Globus pallidus (tissue), 1 donor: ENCODE measurements at places on chromosomes 7 and 10.
A peak's percentile ranks its signal among the peaks of the same experiment; 100 is the strongest.

- no peak for DNase-seq
Observed at GRCh38 chr10:61901829-61902444, 438 bp downstream of the ARID5B start.

- DNase-seq = peak; percentile 99
Observed at GRCh38 chr7:65373608-65374351, at the start of gene ZNF92. TSS of gene ZNF92 (plus strand) at chr7:65373855. CDS start at chr7:65373998, 143 bp downstream.

DNA sequence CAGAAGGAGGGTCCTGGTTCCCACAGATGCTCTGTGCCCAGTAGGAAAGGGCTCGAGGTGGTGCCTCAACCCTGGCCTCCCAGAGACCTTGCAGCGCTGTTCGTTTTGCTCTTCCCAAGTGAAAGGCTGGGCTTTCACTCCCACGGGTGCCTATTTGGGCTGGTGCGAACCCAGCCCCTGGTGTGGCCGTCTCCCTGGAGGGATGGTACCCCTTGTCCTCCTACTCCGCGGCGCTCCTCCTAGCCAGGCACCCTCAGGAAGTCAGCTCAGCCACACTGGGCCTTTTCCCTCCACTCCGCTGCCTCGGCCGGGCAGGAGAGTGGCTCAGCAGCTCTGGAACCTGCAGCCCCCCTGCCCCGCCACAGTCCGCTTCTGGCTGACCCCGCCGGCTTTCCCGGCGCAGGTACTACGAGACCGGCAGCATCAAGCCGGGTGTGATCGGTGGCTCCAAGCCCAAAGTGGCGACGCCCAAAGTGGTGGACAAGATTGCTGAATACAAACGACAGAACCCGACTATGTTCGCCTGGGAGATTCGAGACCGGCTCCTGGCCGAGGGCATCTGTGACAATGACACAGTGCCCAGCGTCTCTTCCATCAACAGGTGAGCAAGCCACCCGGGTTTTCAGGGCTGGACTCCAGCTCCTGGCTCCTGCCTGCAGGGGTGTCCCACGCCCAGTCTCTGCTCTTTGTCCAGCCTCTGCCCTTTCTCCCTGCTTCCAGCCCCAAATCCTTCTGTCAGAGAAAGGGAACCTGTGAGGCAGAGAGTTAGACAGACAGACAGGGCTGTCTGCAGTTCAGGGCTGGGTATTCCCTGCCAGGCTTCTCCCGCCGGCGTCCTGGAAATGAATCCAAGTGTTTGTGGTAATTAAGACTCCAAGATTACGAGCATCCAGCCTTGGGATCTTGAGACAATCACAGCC lies 5.2 kb downstream of the PAX2 start:
- DNase-seq = no peak

- no peak for DNase-seq
Observed at GRCh38 chr7:79221211-79221610, 232.3 kb downstream of the MAGI2 start.

DNA sequence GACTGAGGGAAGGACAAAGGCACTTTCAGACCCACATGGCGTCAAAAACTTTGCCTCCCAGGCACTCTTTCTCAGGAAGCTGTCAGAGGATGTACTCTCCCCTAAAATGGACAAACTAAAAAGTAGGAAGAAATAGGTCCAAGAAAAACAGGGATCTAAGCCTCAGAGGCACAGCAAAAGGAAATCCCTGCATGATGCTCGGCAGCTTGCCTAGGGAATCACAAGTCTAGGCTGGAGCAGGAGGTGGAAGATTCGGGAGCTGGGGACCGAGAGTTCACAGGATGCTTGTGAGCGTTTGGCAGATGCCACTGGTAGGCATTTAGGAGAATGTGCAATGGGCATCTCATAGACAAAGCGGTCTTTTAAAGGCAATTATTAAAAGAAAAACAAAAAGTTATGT lies 60.8 kb downstream of the ATXN7L1 start:
- DNase-seq = no peak

- no peak for DNase-seq
Observed at GRCh38 chr10:54096892-54097291, 704.1 kb downstream of the PCDH15 start.

- DNase-seq = no peak
Observed at GRCh38 chr7:88485821-88486220, 179.1 kb upstream of the STEAP4 start.

DNA sequence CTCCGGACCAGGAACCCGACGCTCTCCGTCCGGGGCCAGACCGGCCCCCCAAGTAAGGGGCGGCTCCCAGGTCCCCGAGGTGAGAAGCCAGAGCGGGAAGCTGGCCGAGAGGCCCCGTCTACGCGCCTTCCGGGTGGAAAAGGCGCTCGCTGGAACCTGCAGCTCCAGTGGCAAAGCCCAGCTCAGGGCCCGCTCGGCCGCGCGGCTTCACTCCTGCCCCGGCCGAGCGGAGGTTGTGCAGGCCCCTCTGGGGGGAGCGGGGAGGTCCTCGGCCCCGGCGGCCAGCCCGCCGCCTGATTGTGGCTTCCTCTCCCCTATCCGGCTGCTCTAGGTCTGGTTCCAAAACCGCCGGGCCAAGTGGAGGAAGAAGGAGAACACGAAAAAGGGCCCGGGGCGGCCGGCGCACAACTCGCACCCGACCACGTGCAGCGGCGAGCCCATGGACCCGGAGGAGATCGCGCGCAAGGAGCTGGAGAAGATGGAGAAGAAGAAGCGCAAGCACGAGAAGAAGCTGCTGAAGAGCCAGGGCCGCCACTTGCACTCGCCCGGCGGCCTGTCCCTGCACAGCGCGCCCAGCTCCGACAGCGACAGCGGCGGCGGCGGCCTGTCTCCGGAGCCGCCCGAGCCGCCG lies 2.9 kb downstream of the UNCX start:
- DNase-seq = no peak

DNA sequence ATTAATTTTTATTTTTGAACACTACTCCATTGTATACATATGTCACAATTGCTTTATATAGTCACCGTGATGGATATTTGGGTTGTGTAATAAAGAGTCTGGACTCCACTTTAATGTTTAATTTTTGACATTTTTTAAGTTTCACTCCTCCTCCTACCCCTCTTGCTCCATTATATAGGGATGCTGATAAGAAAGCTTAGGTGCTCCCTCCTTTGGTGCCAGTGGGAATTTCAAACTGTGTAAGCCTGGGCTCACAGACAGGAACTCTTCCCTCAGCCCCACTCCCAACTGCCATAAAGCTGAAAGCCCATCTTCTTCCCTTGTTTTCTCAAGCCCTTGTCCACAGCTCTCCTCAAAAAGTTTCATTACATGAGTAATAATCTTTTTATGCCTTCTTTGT lies 47.6 kb downstream of the TWIST1 start:
- no peak for DNase-seq

DNA sequence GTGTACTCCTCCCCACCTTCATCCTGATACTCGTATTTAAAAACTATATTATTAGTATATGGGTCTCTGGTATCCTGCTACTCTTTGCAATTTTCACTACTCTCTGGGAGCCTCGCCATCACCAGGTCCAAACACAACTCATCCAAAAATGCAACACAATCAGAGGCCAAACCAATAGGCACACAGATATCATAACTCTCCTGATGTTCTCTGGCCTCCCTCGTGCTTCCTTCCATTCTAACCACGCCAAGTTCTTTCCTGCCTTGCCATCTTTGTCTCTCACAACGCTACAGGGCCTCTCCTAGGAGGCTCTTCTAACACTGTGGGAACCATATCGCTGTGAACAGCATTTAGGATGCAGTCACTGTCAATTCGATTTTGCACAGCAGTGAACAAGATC lies 7.3 kb downstream of the RHEB start:
- no peak for DNase-seq

- peak; percentile 39 for DNase-seq
Observed at GRCh38 chr7:81484261-81484660, 285.6 kb downstream of the HGF start.

GRCh38 chr10:89377705-89378637 lies at the start of gene IFIT1B:
TSS of gene IFIT1B (plus strand) at chr10:89378056. CDS start at chr10:89378136, 80 bp downstream.
- DNase-seq = no peak

DNA sequence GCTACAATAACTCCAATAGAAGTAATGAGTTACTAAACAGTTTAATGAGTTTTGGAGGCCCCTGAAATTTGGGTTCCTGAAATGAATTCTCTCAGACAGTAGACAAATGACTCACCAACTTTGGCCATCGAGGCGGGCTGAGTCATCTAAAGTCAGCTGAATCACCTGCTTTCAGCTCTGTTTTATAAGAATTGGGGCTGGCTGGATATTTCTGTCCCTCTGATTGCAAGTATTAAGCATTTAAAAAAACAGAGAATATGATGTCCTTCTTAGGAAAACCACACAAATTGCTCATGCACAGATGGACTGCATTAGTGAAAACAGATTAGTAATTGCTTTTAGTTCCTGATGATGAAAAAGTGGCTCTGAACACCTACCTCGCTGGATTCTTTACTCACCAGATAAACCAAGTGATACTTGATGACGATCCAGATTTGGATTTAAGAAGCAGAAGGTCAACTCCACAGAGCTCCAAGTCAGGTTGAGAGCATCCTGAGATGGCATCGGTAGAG lies 59.1 kb downstream of the ZNF365 start:
- DNase-seq = no peak

DNA sequence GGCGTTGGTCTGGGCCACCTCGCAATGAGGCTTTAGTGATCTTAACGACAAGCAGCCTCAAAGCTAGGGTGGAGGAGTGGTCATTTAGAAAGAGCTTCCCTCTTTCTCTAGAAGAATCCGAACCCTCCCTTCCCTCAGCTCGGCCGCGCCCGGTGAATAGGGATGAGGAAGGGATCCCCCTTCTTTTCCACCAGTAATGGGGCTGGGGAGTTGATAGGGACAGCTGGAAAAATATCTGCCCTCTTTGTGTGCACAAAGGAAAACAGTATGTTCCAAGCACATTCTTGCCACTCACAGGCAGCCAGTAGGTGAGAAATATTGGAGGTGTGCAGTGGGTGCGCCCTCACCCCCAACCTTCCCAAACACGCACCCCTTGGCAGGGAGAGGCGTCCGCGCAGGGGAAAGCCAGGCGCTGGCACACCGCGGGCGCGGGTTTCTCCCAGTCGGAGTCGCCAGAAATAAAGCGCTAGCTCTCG lies 6.5 kb downstream of the DLX5 start:
- DNase-seq = no peak

- DNase-seq = no peak
Observed at GRCh38 chr10:30765616-30766015, 136.1 kb upstream of the LYZL2 start.

GRCh38 chr10:93435621-93436397 lies 46.3 kb downstream of the MYOF start:
- DNase-seq = no peak

- no peak for DNase-seq
Observed at GRCh38 chr7:73345951-73346350, 18.0 kb downstream of the FKBP6 start.

DNA sequence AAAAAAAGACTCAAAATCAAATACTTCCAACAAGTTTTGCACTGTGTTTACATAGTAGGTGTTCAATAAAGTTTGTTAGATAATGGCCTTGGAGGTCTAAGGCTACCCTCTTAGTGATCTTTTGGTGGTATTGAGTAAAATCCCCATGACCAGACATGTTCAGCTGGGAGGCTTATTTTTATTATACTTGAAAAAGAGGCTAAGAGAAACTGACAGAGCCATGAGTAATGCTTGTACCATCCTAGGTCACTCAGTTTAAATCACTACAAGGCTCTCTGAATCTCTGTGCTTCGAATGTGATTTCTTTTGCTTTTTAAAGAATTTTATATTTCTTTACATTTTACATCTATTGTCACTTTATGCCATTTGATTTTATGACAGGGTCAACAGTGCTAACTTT lies 90.5 kb downstream of the TWIST1 start:
- DNase-seq = no peak

- DNase-seq = no peak
Observed at GRCh38 chr7:143848192-143848591, 53.8 kb downstream of the TCAF1 start.

- peak; percentile 21 for DNase-seq
Observed at GRCh38 chr7:14902589-14903067, at the start of gene DGKB. TSS of gene DGKB (minus strand) at chr7:14902751.

- no peak for DNase-seq
Observed at GRCh38 chr10:77899080-77899477, 27.5 kb downstream of the DLG5 start.

DNA sequence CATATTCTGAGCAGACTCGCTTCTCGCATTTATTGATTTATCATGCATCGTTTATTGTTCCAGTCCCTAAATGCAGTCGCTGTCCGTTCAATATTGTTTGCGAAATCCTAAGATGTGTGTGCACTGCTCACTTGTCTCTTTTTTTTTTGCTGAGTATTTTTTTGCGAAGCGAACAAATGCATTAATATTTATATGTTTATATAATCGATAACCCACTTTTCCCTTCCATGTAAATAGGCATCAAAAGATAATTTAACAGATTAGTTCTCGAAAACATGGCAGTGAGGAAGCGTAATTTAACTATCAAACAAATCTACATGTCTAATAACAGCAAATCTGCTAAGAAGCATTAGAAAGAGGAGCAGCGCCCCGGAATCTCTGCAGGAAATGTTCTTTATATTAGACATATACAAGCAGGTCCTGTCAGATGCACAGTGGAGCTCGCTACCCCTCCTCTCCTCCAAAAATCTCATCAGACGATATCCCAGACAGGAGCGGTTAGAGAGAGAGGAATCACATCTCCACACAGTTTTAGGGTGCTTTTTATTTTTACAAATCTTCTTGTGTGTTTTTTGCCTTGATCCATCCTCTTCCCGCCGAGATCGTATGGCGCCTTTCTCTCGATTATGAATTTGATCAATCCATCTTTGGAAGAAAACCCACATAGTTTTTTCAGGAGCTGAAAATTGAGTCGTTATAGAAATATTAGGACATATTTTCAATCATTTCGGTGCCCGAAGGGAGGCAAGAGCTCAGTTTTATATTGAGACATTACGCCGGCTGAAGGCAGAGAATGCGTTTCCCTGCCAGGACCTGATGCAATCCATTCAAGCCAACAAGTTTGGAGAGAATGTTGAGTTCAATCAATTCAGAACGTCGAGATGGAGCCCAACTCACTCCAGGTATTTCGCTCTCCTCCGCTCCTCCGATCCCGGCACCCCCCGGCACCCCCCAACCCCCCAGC lies at the start of gene ARID5B:
TSS of gene ARID5B (plus strand) at position 871 of the 964 bp plus-strand sequence. CDS start at position 882, 11 bp downstream.
- peak; percentile 71 for DNase-seq

DNA sequence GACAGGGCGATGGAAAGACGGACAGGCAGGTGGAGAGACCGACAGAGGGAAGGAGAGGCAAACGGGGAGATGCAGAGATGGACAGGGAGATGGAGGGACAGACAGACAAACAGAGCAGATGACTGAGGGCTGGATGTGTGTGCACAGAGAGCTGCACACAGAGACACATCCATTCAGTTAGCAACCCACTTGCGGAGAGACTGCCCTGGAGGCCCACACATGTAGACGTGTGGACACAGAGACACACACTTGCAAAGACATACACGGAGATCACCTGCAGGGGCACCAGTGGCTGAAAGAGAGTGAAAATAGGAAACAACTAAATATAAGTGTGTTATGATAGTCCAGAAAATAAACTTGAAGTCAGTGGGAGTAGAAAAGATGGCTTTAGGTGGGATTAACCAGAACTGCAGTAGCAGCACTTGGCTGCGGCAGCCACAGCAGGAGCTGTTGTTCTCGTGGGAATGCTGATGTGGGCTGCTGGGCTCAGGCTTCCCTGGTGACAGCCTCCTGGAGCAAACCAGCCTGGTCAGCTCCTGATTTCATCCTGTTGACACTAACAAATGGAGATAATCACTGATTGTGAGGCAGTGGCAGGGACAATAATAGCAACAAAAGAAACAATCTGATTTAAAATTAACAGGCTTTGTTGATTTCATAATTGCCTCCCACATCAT lies 134.1 kb downstream of the CCNY start:
- DNase-seq = peak; percentile 76
